ENCODE measurements at places on chromosomes 11 and 22.

DNA sequence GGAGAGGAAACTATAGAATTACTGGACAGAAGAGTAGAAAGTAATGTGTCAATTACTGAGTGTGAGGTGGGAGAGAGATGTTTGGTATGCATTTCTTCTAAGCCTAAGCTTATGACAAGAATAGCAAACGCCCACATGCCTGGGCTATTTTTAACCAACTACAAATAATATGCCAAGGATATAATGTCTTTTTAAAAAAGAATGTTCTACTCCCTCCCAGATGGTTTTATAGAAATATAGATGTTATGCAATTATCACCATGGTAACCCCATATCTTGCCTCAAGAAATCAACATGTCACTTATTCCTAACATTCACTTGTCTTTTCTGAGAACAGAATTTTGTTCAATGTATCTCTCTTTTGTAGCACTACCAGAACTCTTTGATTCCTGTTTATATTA is 996.7 kb upstream of the CHORDC1 start:
- DNase-seq, result no peak

DNA sequence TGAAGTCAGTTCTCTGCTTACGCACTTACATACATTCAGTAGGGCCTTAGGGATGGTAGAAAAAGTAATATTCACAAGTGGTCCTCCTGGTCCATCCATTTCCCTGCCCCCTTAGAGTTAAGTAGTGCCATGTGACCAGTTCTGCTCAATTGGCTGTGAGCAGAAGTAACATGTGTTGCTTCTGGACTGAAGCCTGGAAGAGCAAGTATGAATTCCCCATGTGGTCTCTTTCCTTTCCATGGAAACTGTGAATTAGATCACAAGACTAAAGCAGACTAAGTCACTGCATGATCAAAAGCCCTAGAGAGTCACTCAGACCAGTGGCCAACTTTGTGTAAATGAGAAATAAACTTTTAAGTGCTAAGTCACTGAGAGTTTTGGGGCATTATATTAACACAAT is 341.7 kb upstream of the CADM1 start:
- DNase-seq, result no peak

- DNase-seq, result no peak
These were observed 356.3 kb upstream of the NARS2 start for GRCh38 chr11:78930810-78931523.

GRCh38 chr11:113317339-113317738 is 3.0 kb downstream of the TTC12 start:
- no peak for DNase-seq

GRCh38 chr11:131561501-131561900 is 191.1 kb downstream of the NTM start:
- no peak for DNase-seq

- no peak for DNase-seq
These were observed 18.1 kb upstream of the MYH9 start for GRCh38 chr22:36405671-36406538.

- DNase-seq, result no peak
These were observed 26.1 kb downstream of the INTS4 start for GRCh38 chr11:77968337-77968736.

DNA sequence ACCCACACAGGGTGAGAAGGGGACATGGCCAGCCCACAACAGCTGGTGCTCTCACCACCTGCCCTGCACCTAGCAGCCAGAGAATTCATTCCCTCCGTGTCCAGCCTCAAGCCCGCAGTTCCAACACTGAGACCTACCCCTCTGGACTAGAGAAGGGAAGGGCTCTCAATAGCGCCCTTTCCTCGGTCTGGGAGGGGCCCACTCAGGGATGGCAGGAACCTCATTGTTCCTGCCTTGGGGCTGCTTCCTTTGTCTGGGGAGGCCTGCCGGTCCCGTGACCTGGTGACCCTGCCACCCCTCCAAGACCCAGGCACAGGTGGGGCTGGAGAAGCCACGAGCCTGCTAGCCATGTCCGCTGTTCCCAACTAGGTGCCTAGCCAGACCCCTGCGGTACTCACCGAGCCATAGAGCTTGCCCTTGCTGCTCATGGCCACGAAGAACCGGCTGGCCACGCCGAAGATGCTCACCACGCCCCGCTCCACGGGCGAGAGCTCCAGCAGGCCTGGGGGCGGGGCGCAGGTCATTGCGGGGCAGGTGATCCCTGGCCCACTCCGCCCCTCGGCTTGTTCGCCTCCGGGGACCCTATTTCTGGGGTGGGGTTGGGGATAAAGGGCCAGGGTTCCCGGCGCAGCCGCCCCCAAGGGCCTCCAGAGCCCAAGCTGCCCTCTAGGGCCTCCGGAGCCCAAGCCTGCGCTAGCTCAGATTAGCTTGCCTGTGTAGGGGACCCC is 1.4 kb downstream of the FGF4 start:
- DNase-seq, result no peak

DNA sequence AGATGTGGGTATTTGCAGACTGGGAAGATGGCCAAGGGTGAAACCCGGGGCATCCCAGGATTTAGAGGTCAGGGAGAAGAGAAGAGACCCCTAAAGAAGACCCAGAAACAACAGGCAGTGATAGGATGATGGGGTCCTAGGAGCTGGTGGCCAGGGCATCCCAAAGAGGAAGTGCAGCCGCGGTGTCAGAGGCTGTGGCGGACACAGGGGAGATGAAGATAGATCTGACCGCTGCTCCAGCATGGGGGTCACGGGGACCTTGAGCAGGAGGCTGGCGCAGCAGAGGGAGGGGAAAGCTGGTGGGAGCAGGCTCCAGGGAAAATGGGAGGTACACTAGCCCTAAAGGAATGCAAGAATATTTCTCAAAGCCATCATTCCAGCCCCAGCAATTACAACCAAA is 47.3 kb downstream of the CTTN start:
- DNase-seq, result no peak

- no peak for DNase-seq
These were observed 5.4 kb upstream of the NDUFS8 start for GRCh38 chr11:68025047-68025446.

DNA sequence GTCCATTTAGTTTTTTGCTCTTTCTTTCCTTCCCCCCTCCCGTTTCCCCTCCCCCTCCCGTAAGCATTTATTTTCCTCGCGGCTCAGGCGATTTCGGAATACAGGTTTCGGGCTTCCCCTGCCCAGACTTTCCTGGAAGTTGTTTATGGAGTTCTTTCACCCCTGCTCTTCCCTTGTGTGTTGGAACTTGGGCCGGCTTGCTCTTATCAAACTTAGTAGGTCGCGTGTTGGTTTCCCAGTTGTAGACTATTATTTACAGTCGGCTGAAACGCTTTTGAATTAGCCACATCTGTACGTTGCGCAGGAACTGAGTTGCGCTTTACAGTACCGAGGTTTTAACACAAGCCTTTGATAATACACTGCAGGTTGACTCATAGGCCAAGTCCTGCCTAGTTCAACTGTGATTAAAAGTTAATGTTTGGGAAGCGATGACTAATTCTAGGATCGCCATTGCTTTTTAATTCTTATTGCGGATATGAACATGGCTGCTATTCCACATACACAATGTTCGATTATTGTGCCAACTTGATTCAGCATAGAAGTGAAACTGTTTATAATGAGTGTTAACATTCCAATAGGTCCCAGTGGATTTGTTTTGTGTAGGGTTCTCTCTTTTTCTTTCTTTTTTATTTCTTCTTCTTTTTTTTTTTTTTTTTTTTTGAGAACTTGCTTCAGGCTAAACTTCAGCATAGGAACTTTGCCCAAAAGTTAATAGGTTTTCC is 1.7 kb downstream of the YAP1 start:
- peak; percentile 68 for DNase-seq

GRCh38 chr11:10892250-10892649 is 34.4 kb upstream of the ZBED5 start:
- DNase-seq, result no peak

- no peak for DNase-seq
These were observed 7.5 kb upstream of the STK33 start for GRCh38 chr11:8601376-8602133.

DNA sequence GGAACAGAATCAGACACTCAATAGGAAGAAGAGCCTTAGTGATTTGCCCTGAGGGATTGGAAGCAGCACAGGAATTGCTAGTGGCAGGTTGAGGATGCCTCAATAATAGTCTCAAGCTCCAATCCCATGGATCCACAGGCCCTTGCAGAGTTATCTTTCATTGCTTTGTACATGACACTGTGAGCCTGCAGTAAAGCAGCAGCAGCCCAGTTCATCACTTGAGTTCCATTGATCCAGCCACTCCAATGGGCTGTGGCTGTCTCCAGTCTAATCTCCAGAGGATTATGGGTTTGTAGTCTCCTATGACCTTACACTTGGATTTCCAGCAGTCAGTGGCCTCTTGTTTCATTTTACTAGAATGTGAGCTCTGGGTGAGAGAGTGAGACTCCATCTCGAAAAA is 45.4 kb downstream of the AAMDC start:
- no peak for DNase-seq

GRCh38 chr11:108751444-108751843 is 86.6 kb downstream of the DDX10 start:
- DNase-seq, result no peak

- DNase-seq, result no peak
These were observed 398.9 kb downstream of the ETS1 start for GRCh38 chr11:128188346-128189004.

- DNase-seq, result no peak
These were observed 9.8 kb downstream of the SLC17A6 start for GRCh38 chr11:22347857-22348487.

DNA sequence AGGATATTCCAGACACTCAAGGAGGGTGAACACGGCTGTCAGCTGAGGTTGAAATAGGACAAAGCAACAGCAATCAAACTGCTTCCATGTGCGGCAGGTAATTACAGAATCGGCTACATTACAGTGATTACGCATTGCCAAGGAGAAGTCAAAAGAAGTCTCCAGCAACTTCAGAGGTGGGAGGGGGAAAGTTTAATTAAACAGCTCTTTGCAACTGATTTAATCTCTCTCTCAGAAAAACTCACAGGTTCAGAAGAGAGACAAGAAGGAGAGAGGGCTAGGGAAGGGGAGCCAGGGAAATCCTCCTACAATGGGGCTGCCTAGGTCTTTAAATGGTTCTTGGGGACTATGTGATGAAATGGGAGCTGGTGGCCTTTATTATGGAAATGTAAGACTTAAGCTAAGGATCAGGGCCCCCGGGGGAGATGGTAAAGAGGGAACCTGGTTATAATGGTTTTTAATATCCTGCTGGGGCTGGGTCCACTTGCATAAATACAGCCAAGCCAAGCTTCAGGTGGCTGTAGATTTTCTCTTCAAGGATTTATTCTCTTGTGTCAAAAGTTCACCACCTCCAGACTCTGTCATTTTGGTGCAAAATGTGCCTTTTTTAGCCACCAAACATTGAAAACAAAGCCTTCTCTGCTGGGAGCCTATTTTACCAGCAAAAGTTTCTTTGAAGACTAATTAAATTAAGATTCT is 354.7 kb upstream of the NARS2 start:
- DNase-seq, result no peak

GRCh38 chr11:64787526-64788320 is 9.4 kb upstream of the SF1 start:
- no peak for DNase-seq

DNA sequence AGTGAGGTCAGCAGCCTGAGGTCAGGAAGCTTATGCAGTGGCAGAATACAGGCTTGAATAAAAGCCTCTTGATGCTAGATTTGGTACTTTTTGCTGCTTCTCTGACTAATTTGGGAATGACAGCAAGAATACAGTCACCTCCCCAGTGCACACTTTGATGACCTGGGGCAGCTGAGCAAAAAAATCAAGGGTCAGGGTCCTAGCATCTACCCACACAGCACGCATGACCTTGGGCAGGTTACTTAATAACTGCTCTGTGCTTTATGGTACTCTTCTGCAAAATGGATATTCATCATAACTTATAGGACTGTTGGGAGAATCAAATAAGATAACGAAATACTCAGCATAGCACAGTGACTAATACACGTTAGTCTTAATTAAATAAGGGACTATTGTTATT is 344.1 kb upstream of the SYN3 start:
- no peak for DNase-seq

- no peak for DNase-seq
These were observed 6.8 kb upstream of the CTSD start for GRCh38 chr11:1770528-1770927.

DNA sequence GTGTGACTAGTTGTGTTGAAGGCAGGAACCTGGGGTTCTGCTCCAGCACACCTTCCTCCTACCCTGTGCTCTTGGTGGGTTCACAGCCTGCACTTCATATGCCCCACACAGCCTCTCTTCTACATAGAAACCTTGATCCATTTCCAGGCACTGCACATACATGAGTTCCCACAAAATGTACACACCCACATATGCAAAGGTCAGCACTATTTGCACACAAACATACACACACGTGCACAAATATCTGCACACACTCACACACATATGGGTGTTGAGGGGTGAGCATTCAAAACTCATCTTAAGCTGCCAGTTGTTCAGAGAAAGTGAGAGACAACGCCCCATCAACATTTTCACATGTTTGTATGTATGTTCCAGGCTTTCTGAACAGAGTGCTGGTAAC is 201.0 kb downstream of the BARX2 start:
- no peak for DNase-seq
